ENCODE measurements at places on chromosomes 3 and 15. TPM values are rescaled to one million over a fixed set of nuclear protein-coding genes. Genes with fewer than 3 reads are reported as not detected.

Gene GOLGA8K
- not detected for total RNA-seq

Gene RASGRF1
- 3.6 TPM for total RNA-seq

Gene PLS1
- total RNA-seq: 1.4 TPM

DNA sequence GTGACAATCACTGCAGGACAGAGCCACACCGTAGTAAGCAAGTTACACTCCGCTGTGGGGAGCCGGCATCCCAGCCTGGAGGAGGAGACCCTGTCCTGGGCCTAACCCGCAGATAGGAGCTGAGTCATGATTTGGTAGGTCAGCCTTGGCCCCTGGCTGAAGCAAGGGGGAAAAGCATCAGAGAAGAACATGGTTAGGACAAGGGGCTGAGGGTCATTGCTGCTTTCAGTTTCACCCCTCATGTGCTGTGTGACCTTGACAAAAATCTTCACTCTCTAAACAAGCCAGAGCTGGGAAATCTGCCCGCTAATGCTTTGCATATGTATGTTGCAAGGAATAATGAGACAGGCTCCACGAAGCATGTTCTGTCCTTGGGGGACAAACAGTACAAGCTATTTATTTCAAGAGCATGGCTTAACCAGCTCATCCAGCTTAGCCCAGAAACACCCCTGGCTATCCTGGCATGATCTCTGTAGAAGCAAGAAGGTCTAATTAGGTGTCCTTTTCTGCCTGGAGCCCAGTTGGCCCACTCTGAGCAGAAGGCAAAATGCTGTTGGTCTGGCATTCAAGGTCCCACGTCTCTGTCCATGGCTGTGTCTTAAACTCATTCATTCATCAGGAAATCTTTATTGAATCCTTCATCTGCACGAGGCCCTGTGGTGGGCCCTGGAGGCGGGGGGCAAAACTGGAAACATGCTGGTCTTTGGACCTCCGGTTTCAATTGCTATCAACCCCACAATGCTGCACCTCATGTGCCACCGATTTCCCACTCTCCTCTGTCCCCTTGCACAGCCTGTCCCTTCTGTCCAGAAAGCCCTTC is 221.3 kb upstream of the LYSMD4 start:
- H3K27me3 ChIP-seq: no peaks in the 10 kb centered on the region
- no peak overlapping the region for H3K27ac ChIP-seq
- H3K4me3 ChIP-seq: no peak overlapping the region
- DNase-seq: no peak
- no peaks in the 10 kb centered on the region for H3K4me1 ChIP-seq

GRCh38 chr3:189122526-189123205 is 49.1 kb upstream of the TPRG1 start:
- DNase-seq: no peak
- H3K4me1 ChIP-seq: no peaks in the 10 kb centered on the region
- H3K4me3 ChIP-seq: no peak overlapping the region

- H3K4me3 ChIP-seq: no peak overlapping the region
- DNase-seq: no peak
- H3K27ac ChIP-seq: no peak overlapping the region
- H3K36me3 ChIP-seq: no peaks in the 10 kb centered on the region
Observed at GRCh38 chr3:105119801-105120340, 246.8 kb upstream of the ALCAM start.

DNA sequence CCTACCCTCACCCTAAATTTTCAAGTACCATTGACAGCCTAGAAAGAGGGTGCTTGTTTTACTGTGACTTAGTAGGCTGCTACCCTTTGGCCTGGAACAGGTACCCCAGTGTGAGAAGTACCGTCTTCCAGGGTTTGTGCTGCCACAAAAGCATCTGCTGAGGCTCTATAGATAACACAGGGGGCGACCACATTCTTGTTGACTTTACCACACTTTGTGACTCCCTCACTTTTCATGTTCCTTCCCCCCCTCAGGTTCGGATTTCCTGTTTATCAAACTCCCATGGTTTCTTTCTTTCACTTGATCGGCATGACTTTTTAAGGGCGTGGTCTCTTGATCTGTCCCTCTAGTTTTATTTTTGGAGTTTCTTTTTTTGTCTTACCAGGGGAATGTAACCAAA is 23.5 kb downstream of the EXOG start:
- H3K27ac ChIP-seq: no peak overlapping the region
- H3K4me3 ChIP-seq: no peak overlapping the region
- no peaks in the 10 kb centered on the region for H3K4me1 ChIP-seq
- H3K27me3 ChIP-seq: no peaks in the 10 kb centered on the region
- peaks cover 25% of the 10 kb centered on the region for H3K36me3 ChIP-seq
- no peak for DNase-seq

DNA sequence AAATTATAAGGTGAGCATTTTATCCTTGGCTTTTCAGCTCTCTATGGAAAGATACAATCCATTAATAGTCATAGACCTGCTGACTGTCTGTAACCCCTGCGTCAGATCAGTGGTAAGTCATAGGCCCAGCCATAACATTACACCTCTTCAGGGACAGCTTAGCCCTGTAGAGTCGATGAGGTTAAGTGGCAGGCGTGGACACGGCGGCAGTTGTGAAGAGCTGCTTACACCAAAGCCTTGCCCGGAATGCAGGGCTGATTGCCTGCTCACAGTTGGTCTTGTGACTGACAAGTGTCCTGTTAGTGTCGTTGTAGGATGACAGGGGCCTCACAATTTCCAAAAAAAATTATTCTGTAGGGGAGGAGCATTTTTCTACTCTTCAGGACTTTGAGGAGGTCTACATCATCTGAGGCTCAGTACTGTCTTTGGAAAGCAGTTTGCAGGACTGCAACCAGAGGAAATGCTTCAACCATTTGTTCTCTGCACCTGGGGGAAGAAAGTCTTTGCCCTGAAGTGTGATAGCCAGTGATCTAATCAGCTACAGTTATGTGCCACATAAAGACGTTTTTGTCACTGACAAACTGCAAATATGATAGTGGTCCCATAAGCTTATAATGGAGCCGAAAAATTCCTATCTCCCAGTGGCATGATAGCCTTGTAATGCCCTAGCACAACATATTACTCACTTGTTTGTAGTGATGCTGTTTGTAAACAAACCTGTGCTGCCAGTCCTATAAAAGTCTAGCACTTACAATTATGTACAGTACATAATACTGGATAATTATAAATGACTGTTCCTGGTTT is 14.9 kb upstream of the SELENOT start:
- no peak overlapping the region for H3K27ac ChIP-seq
- no peak overlapping the region for H3K4me3 ChIP-seq
- DNase-seq: no peak
- peaks cover 24% of the 10 kb centered on the region for H3K36me3 ChIP-seq
- H3K4me1 ChIP-seq: peaks cover 4% of the 10 kb centered on the region
- no peaks in the 10 kb centered on the region for H3K27me3 ChIP-seq

DNA sequence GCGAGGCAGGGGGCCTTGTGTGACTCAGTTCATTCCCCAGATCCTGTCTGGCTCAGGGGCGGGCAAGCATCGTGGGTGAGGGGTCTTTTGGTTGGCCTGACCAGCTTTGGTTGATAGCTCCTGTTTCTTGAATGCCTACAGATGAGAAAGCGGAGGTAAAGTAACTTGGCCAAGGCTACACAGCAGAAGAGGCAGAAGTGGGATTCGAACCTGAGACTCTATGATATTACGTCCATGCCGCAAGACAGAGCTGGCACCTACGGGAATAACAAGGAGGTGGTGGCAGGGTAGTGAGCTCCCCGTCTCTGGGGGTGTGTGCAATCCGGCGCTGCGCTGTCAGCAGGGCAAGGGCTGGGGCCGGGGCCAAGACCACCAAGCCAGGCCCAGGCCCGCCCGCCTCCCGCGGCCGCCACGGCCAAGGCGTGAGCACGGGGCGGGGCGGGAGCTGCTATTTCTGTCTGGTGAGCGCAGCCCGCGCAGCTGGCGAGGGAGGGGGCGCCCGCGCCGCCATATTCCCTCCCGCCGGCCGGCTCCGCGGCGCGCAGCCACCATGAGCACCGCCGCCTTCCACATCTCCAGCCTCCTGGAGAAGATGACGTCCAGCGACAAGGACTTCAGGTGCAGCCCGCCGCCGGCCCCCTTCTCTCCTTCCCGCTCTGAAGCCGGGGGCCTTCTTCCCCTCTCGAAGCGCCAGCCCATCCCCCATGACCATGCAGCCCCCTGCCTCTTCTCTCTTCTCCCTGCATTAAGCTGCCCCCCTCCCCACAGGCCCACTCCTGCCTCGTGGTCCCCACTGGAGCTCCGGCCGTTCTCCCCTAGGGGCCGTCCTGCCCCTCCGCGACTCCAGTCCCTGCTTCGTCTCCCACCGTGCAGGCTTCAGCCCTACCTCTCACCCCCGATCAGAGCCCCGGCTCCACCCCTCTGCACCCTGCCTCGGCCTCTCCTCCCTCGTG is at the start of gene CAND2:
CAND2 (plus strand) TSS at position 510 of the 953 bp plus-strand sequence; CDS start at position 551, 41 bp downstream.
- DNase-seq: peak; percentile 82
- 0 out of 2 replicates have a peak, but pooled peaks cover 2% of the 10 kb centered on the region for H3K36me3 ChIP-seq
- H3K4me3 ChIP-seq: peak within 1 kb of the TSS; percentile 90
- H3K27me3 ChIP-seq: no peaks in the 10 kb centered on the region
- peaks cover 43% of the 10 kb centered on the region for H3K4me1 ChIP-seq
